ENCODE measurements at places on chromosomes 7 and 10.

- H3K27me3 ChIP-seq: no peaks in the 10 kb centered on the region
- H3K36me3 ChIP-seq: no peaks in the 10 kb centered on the region
- DNase-seq: no peak
- H3K4me1 ChIP-seq: peaks cover 2% of the 10 kb centered on the region
- no peak overlapping the region for H3K27ac ChIP-seq
- no peak overlapping the region for H3K4me3 ChIP-seq
Measured at GRCh38 chr7:47588704-47589225, 6.9 kb upstream of the TNS3 start.

DNA sequence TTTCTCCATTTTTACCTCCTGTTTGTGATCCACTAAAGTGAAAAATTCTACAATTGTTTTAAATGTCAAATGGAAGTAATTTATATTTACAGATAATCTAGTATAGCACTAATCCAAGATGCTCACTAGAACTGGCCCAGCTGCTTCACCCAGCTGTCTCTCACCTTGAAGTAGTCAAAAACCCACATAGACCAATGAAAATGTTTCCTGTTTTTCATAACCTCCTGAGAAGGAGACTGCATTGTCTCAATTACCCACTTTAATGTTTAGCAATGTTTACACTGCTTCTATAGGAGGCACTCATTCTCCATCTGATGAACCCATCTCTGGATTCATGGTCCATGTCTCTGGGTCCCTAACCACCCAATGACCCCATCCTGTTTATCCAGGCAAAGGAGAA, 56.1 kb upstream of the ADO start:
- H3K4me3 ChIP-seq: no peak overlapping the region
- H3K4me1 ChIP-seq: no peaks in the 10 kb centered on the region
- H3K27ac ChIP-seq: no peak overlapping the region
- no peak for DNase-seq

DNA sequence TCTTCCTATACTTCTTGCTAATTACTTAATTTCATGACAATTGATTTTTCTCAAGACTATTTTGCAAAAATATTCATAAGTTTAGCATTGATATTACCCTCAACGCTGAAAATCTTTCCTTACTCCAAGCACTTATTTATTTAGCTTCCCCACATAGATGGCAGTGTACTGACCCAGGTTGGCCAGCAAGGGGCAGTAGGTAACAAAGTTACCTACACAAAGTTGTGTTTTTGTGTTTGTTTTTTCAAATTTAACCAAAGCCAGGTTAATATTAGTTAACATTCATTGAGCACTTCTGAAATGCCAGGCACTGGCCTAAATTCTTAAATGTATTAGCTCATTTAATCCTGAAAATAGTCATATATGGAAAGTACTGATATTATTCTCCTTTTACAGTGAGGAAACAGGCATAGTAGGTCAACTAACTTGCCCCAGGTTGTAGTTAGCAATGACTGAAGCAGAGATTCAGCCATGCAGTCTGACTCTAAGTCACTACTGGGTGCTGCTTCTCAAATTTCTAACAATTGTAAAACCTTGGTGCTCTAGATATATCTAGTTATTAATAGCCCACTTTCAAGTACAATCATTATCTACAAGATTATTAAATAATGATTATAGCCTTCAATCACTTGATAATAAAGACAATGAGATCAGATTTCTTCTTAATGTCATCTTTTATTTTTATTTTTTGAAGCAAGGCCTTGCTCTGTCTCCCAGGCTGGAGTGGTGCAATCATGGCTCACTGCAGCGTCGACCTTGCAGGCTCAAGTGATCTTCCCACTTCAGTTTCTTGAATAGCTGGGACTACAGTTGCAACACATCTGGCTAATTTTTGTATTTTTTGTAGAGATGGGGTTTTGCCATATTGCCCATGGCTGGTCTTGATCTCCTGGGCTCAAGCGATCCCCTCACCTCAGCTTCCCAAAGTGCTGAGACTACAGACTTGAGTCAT, 5.8 kb upstream of the GGCT start:
- DNase-seq: peak; percentile 80
- H3K27me3 ChIP-seq: no peaks in the 10 kb centered on the region
- H3K4me3 ChIP-seq: no peak overlapping the region
- H3K4me1 ChIP-seq: peaks cover 4% of the 10 kb centered on the region

GRCh38 chr10:3833046-3833445, 48.0 kb upstream of the KLF6 start:
- H3K27me3 ChIP-seq: no peaks in the 10 kb centered on the region
- H3K27ac ChIP-seq: no peak overlapping the region
- DNase-seq: no peak
- H3K36me3 ChIP-seq: no peaks in the 10 kb centered on the region

GRCh38 chr7:31370609-31371008, 30.1 kb upstream of the NEUROD6 start:
- H3K4me3 ChIP-seq: no peak overlapping the region
- DNase-seq: no peak
- H3K4me1 ChIP-seq: no peaks in the 10 kb centered on the region

GRCh38 chr10:3145366-3145765, 27.2 kb downstream of the PITRM1 start:
- DNase-seq: no peak
- no peak overlapping the region for H3K27ac ChIP-seq
- no peak overlapping the region for H3K4me3 ChIP-seq
- peaks cover 25% of the 10 kb centered on the region for H3K36me3 ChIP-seq

DNA sequence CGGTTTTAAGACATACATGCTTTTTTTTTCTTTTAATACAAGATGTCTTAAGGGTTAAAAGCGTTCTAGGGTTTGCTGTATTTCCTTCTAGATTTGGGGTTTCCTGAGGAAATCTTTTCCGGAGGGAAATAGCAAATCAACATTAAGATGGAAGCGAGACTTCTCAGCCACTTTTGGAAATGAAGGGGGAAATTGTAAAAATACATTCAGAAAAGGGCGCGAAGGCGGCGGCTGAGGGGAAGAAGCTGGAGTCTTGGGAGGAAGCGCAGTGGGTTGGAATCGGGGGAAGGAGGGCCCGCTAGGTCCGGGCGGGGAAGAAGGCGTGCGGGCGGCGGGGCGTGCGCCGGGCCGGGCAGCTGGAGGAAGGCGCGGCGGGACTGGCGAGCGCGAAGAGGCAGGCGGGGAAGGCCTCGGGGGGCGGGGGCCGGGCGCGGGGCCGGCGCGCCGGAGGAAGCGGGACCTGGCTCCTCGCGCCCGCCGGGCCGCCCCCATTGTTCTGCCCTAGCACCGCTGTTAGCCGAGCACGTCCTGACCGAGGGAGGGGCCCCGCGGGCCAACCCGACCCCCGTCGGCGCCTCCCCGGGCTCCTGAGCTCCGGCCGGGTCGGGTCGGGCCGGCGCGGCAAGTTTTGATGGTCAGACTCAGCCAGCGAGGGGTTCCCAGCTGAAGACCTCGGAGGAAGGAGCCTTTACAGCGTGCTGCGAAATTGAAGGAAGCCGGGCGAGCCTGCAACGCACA, 1.5 kb upstream of the SKIDA1 start:
- H3K4me3 ChIP-seq: peak overlapping the region; percentile 75
- no peaks in the 10 kb centered on the region for H3K36me3 ChIP-seq
- H3K27ac ChIP-seq: peak overlapping the region; percentile 32
- no peaks in the 10 kb centered on the region for H3K27me3 ChIP-seq

- no peak overlapping the region for H3K27ac ChIP-seq
- no peaks in the 10 kb centered on the region for H3K27me3 ChIP-seq
- no peak overlapping the region for H3K4me3 ChIP-seq
- peaks cover 39% of the 10 kb centered on the region for H3K36me3 ChIP-seq
Measured at GRCh38 chr10:48957361-48958151, 17.9 kb upstream of the LRRC18 start.

DNA sequence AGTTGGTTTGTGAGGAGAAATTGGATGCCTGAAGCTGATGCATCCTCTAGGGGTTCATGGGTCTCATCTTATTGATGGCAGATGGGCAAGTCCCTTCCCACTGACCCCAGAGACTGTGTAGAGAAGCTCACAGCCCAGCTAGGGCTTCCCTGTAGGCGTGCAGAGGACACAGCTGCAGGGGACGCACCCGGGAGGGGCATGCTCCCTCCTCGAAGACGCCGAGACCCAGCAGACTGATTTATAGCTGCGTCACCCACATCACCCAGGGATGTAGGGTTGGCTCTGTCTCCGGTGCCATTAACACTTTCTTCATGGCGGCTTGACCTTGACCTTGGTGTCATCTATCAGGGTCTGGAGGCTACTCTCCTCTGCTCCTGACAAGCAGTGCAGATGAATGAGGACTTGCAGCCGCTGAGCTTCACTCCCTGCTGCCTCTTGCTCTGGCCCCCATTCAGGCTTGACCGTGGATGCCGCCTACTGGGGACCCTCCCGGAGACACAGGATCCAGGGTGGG, 549.7 kb downstream of the TCERG1L start:
- H3K4me1 ChIP-seq: no peaks in the 10 kb centered on the region
- DNase-seq: no peak
- H3K27me3 ChIP-seq: no peaks in the 10 kb centered on the region
- H3K27ac ChIP-seq: no peak overlapping the region
- H3K36me3 ChIP-seq: no peaks in the 10 kb centered on the region

GRCh38 chr7:137772316-137772715, 74.5 kb downstream of the DGKI start:
- no peaks in the 10 kb centered on the region for H3K4me1 ChIP-seq
- H3K27me3 ChIP-seq: no peaks in the 10 kb centered on the region
- H3K4me3 ChIP-seq: no peak overlapping the region
- H3K36me3 ChIP-seq: no peaks in the 10 kb centered on the region
- H3K27ac ChIP-seq: no peak overlapping the region

DNA sequence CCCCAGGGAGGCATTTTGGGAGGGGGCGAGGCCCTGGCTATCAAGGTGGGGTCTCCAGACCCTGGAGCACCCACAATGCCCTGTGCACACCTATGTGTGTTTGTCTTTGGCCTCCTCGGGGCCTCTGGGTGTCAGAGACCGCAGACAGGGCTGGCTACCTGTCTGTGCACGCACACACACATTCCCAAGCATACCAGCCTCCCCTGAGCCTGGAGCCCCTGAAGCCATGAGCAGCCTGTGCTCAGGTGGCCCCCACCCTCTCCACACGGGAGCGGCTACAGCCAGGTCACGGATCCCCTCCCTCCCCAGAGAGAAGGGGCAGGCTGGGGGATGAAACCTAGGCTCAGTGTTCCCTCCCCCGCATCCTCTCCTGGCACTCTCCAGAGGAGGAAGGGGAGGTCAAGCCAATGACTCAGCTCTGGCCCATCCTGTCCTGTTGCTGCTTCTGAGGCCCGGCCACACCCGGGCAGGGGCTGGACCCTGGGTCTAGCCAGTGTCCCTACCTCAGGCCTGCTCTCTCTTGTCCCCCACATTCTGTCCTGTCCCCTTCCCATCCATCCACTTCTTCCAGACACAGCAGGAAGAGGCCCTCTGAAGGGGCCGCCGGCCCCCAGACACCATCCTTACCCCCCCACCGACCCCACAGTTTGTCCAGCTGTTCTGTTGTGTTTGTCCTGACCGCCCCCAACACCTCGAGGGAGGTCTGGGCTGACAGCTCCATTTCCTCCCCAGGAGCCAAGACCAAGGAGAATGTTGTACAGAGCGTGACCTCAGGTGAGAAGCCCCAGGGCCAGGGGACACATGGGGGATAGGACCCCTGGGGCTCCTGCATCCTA, 720 bp downstream of the SNCG start:
- no peaks in the 10 kb centered on the region for H3K27me3 ChIP-seq
- DNase-seq: no peak
- H3K4me3 ChIP-seq: no peak overlapping the region
- no peaks in the 10 kb centered on the region for H3K4me1 ChIP-seq
- no peaks in the 10 kb centered on the region for H3K36me3 ChIP-seq

DNA sequence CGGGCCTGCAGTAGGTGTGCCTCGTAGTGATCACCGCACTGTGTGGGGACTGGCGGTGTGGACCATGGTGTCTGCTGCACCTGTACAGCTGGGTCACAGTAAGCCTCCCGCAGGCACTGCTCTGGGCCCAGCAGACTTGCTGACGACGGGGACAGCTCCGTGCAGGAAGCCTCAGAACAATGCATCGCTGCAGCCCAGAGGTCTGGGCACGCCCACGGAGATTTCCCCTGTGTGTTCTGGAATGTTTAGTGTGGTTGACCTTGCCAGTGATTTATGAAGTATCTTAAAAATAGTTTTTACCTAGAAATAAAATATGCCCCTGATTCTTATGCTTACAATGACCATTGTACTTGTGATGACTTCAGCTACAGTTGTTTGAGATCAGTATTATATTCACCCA, 59.1 kb upstream of the ZNF32 start:
- H3K27me3 ChIP-seq: no peaks in the 10 kb centered on the region
- no peak for DNase-seq
- H3K4me3 ChIP-seq: no peak overlapping the region

DNA sequence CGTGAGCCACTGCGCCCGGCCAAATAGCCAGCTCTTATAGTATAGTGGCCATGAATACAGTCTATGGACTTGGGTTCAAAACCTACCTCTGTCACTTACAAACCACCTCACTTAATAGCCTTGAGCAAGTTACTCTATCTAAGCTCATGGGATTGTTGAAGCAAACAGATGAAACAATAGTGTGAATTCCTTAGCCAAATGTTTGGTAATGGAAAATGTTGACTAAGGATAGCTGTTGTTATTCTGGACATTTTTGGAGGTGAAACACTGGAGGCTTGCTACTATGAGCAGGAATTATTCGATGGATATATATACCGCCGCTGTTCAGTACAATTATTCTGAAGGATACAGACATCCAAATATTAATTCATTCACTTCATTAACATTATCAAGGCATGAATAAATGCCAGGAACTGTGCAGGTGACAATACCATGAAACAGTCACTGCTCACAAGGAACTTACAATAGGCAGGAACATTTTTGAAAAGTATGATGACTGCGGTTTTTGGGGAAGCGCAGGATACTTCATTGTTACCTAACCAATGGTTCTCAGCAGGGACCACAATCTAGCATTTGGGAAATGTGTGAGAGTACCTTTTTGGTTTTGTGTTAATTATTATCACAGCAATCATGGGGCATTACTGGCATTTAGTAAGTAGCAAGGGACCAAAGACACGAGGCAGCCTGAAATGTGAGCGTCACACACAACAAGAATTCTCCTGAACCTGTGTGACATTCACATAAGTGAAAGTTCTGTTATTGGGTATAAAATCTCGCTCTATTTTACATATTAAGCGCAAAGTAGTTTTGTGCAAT, 55.7 kb downstream of the CUBN start:
- no peak for DNase-seq
- no peak overlapping the region for H3K4me3 ChIP-seq

DNA sequence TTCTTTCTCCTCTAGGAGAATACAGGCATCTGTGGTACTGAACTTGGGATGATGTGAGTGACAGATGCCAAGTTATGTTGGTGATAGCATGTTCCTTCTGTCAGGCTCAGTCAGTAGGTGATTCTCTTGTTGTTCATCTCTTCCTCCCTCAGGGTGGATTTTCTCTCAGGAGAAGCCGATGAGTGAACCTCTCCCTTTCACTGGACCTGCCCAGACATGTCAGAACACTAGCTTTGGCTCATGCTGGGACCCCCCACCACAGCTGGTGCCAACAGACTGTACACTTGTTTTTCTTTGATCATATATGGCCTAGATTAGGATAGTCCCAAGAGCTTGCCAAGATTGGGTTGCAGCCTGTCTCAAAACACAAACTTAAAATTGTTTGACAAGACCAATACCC, 129.4 kb downstream of the BMPER start:
- no peak overlapping the region for H3K27ac ChIP-seq
- H3K27me3 ChIP-seq: no peaks in the 10 kb centered on the region
- no peaks in the 10 kb centered on the region for H3K4me1 ChIP-seq
- H3K36me3 ChIP-seq: no peaks in the 10 kb centered on the region
- DNase-seq: no peak

- DNase-seq: no peak
- H3K27me3 ChIP-seq: no peaks in the 10 kb centered on the region
- no peaks in the 10 kb centered on the region for H3K36me3 ChIP-seq
- H3K4me1 ChIP-seq: no peaks in the 10 kb centered on the region
- no peak overlapping the region for H3K4me3 ChIP-seq
Measured at GRCh38 chr10:8144496-8144895, 90.0 kb downstream of the GATA3 start.
